ENCODE measurements at places on chromosomes 12 and 14.

GRCh38 chr12:100173111-100173510, 27.5 kb upstream of the ACTR6 start:
- DNase-seq: no peak

- no peak for DNase-seq
Observed at GRCh38 chr14:102957222-102957621, 34.8 kb downstream of the AMN start.

DNA sequence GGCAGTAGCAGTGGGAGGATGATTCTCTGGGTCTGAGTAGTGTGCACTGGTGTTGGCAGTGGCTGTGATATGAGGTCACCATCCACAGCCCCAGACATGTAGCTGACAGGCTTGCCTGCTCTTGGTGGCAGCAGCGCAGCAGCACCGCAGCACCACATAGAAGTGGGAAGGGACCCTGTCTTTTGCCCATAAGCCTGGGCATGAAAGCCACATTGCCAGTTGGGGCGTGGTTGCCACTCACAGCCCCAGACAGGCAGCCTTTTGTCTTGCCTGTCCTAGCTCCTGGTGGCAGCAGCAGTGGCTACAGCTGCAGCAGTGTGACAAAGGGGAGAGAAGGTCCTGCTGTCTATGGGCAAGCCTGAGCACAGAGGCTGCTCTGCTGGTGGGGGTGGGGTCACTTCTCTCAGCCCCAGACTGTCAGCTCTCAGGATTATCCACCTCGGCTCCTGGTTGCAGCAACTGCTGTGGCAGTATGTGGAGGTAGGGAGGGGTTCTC, 71.5 kb downstream of the BRMS1L start:
- DNase-seq: no peak

DNA sequence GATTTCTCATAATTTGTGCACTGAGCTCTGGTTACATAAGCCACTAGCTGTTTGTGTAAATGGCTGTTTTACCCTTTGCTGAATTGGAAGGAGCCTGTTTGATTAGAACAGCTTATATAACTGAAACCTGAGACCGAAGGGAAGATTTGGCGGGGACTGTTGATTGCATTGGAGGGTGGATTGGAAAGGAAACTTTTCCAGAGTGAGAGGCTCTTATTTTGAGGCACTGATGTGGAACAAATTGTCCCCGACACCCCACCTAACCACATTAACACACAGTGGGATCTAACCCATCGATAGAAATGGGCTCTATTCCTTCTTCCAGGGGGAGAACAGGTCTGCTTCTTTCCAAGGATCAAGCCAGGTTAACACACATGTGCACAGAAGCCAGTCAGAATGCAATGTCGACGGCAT, 51.7 kb downstream of the TMEM30B start:
- DNase-seq: no peak

DNA sequence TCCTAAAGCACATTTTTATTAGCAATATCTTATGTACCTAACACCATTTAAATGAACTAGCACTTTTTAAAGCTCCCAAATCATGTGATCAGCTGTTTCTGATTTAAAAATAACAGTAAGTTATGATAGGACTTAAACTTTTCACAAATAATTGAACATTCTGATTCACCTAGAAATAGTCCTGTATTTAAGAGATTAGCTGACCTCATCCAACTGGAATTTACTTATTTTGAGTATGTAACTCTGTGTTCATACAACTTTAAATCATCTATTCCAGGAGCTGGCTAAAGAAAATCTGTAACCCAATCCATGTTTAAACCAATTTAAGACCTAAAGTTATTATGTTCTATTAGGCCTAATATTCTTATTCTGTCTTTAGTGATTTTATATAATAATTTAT, 184.3 kb downstream of the CCDC91 start:
- DNase-seq: no peak

GRCh38 chr12:46087916-46088439, 97.6 kb upstream of the SCAF11 start:
- DNase-seq: no peak

GRCh38 chr14:77037215-77037937, 8.9 kb upstream of the IRF2BPL start:
- DNase-seq: no peak

- DNase-seq: no peak
Observed at GRCh38 chr12:66768293-66768692, 89.4 kb upstream of the GRIP1 start.

DNA sequence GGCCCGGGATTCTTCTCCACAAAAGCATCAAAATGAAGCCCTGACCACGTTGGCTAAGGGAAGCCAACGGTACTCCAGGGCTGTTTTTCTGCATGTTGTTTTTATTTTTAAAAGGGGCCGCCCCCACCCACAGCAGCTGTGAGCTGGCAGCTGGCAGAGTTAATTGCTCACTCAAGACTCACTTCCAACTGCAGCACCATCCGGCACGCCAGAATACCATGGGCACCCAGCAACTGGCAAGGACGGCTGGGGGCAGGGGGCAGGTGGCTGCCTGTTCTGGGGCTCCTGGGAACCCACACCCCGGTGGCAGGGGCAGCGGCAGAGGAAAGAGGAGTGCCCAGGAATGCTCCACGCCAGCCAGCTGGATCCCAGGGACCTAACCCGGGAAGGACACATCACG, 44.3 kb downstream of the NCOR2 start:
- no peak for DNase-seq

DNA sequence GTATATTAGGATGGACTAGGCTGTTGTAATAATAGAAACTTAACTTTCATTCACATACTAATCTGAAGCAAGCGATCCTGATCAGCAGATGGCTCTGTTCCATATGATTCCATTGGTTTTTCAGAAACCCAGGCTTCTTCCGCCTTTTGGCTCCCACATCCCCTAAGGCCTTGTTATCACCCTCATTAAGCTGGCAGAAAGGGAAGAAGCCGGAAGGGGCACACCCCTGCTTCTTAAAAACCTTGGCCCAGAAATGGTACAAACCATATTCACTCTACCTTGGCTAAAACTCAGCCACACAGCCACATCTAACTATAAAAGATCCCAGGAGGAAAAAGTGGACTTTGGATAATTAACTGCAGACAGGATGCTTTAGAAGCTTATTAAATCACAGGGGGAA, 329.2 kb downstream of the PCNX1 start:
- no peak for DNase-seq

GRCh38 chr14:101408077-101408831, 153.0 kb upstream of the DIO3 start:
- DNase-seq: no peak

DNA sequence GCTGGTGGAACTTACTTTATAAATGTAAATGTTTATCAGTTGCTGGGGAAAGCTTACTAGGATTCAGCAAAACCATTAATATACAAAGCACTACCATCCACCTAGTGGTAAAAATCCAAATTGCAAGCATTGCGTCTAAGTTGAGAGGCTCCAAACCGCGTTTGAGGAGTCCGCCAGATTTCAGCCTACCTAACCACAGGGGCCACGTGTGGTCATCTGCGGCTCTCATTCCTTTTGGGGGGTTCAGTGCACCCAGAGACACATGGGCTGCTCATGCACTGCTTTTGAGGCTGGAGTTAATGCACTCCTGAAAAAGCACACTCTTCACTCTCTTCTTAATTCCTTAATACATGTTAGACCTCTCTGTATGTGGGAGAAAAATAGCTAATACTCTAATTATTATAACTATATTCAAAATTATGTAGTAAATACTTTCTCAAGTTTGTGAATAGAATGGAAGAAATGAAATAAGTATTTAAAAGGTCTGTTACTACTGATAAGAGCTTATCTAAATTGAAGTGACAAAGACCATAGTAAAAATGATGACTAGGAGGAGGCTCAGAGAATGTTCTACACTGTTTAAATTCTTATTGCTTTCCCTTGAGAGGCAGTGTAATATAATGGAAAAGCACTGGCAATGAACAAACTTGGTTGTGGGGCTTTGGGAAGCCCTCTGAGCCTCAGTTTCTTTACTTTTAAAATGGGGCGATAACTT, 41.4 kb upstream of the MANSC4 start:
- DNase-seq: no peak

- DNase-seq: no peak
Observed at GRCh38 chr12:11762723-11763326, 113.4 kb downstream of the ETV6 start.

- DNase-seq: no peak
Observed at GRCh38 chr14:22560662-22561365, 28.2 kb downstream of the DAD1 start.

DNA sequence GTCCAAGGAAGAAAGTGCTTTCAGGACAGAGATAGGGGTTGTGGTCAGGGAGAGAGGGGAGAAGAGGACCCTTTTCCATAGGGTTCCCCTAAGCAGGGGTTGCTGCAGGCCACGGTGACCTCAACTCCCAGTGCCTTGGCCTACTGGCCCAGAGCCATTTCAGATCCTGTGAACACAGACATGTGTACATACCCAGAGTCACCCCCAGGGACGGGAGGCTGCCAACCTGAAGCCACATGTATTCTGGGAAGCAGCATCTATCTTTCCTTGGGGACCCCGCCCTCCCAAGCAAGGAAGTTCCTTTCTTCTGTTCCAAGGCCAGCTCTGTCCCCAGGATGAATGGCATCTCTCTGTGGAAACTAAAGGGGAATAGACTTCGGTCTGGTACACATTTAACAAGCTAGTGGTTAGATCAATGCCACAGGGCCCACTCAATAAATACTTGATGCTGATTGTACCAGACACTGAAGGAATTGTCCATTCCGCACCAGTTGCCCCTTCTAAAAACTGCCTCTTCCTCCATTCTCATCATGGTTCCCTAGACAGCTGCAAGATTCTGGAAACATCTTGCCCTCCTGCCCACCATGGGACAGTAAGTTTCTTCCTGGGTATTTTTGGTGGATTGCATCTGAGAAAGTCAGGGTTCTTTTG, 25.2 kb upstream of the DGLUCY start:
- DNase-seq: no peak

DNA sequence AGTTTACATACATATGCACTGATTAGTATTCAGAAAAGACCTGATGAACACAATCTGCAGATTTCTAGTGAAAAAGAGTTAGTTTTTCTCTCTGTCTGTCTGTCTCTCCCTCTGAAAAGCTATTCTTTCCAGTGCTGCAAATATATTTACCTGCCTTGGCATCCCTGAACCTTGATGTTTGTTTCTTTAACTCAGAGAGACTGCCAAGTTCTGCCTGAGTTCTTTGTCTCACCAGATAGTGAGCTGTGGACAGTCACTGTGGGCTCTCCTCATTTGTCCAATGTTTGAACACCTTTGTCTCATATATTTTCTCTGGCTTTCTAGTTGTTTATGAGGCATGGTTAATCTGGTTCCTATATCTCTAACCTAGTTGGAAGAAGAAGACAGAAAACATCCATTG, 250.4 kb downstream of the SOX5 start:
- no peak for DNase-seq

- DNase-seq: no peak
Observed at GRCh38 chr12:57724936-57725740, 13.4 kb downstream of the AGAP2 start.

GRCh38 chr12:62714774-62715721, 219.9 kb downstream of the PPM1H start:
- no peak for DNase-seq

GRCh38 chr14:103509864-103510723, 12.5 kb downstream of the CKB start:
- DNase-seq: no peak

DNA sequence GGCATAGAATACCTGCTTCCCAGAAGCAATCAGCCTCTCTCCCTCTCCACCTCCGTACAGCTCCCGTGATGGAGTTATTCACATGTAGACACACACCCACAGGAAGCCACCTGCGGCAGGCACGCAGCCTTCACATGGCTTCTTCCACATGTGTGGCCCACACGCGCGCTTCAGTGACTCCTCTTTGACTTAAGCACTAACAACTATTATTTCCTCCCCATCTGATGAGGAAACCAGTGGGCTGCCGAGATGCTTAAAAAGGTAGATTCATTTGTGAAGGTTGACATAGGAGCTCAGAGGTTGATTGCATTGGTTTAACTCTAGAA, 69.3 kb downstream of the PRMT8 start:
- DNase-seq: no peak

- DNase-seq: no peak
Observed at GRCh38 chr14:94689985-94690400, 77.8 kb downstream of the SERPINA3 start.

DNA sequence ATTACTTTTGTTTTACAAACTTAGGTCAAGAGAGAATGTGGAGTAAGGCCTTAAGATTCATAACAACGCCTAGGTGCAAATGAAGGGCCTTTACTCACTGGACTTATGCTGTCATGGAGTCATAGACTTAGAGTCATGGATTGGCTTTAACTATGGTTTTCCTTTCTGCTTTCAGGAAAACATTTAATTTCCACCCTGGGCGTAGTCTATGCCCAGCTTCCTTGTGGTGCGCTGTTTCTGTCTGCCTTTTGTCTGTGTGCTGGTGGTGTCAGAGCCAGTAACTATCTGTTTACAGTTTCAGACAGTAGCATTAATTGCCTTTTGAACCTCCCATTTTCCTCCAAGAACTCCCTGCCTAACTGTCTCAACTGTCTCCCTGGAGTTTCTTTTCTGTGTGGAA, 31.8 kb upstream of the COX6A1 start:
- DNase-seq: no peak

DNA sequence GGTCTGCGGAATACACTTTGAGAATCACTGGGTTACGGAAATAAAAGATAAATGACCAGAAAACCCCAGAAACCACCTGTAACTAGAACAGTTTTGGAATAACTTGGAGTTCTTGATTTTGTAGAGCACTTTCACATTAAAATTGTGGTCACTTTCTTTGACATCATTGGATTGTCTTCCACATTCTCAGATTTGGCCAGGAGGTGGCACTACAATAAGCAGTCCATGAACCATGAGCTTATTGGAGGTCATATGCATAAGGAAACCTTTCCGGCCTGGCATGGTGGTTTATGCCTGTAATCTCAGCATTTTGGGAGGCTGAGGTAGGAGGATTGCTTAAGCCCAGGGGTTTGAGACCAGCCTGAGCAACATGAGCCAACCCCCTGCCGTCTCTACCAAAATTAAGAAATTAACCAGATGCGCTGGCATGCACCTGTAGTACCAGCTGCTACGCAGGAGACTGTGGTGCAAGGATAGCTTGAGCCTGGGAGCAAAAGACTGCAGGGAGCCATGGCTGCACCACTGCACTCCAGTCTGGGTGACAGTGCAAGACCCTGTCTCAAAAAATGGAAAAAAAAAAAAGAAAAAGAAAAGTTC, 107.7 kb upstream of the CAND1 start:
- no peak for DNase-seq

- no peak for DNase-seq
Observed at GRCh38 chr12:14982991-14983390, 10.1 kb downstream of the PDE6H start.

All from activated CD8-positive, alpha-beta memory T cell treated with anti-CD3 and anti-CD28 coated beads for 48 hours (primary cell).